ENCODE measurements at places on chromosomes 5 and 9. TPM values are rescaled to one million over a fixed set of nuclear protein-coding genes. Genes with fewer than 3 reads are reported as not detected.

The PHYHD1 gene
- total RNA-seq, result 0.63 TPM

DNA sequence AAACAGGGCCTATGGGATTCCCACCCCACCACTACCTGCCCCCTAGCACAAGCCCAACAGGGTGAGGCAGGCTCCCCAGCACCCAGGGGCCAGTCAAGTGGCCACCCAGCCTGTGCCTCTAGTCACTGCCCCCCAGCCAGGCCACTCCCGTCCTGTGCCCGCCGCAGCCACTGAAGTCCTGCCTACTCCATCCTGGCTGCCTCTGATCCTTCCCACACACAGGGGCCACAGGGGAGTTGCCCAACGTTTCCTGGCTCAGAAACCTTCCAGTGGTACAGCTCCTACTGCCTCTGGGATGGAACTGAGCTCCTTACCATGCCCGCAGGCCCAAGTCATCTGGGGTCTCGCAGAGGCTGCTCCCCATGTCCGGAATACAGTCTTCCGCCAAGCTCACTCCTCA, 70.2 kb upstream of the STXBP1 start:
- no peak overlapping the region for H3K4me3 ChIP-seq
- no peaks in the 10 kb centered on the region for H3K27me3 ChIP-seq
- no peak for DNase-seq

- no peaks in the 10 kb centered on the region for H3K4me1 ChIP-seq
- H3K27me3 ChIP-seq, result peaks cover 4% of the 10 kb centered on the region
- H3K4me3 ChIP-seq, result no peak overlapping the region
- DNase-seq, result no peak
- H3K36me3 ChIP-seq, result no peaks in the 10 kb centered on the region
Observed at GRCh38 chr9:34515959-34516358, 6.8 kb downstream of the ENHO start.

GRCh38 chr5:16953729-16954128, 17.6 kb upstream of the MYO10 start:
- H3K4me3 ChIP-seq, result no peak overlapping the region
- no peaks in the 10 kb centered on the region for H3K36me3 ChIP-seq
- no peaks in the 10 kb centered on the region for H3K4me1 ChIP-seq
- no peaks in the 10 kb centered on the region for H3K27me3 ChIP-seq
- no peak overlapping the region for H3K27ac ChIP-seq
- DNase-seq, result no peak

DNA sequence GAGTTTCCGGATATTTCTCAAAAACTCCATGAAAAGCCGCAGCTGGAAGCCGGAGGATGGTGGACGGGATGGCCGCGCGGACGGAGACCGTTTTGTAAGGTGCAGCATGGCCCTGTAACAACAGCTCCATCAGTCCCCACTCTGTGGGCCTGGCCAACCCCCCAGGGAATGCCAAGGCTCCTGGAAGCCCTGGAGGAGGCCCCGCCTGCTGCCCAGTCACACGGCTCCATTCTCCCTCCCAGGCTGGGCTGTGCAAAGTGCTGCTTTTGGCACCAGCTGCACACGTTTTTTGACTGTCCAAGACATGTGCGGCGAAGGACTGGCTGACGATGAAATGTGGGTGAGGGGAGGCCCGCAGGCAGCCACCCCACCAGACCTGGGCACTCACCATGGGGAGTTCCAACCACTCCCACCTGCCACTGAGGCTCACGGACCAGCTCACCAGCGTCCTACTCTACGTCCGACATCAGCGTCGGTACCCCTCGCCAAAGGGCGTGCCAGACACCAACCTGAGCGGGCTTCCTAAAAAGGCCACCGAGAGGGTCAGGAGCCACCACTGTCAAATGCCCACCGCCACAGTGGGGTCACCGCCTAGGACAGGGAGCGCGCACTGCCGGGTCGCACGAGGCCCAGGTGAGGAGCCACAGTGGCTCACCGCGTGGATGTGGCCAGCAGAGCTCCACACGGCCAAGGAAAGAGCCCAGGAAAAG, 27.3 kb downstream of the PNPLA7 start:
- no peak for DNase-seq
- H3K36me3 ChIP-seq, result no peaks in the 10 kb centered on the region
- H3K27me3 ChIP-seq, result peaks cover 8% of the 10 kb centered on the region
- no peak overlapping the region for H3K27ac ChIP-seq
- H3K4me1 ChIP-seq, result peaks cover 2% of the 10 kb centered on the region

DNA sequence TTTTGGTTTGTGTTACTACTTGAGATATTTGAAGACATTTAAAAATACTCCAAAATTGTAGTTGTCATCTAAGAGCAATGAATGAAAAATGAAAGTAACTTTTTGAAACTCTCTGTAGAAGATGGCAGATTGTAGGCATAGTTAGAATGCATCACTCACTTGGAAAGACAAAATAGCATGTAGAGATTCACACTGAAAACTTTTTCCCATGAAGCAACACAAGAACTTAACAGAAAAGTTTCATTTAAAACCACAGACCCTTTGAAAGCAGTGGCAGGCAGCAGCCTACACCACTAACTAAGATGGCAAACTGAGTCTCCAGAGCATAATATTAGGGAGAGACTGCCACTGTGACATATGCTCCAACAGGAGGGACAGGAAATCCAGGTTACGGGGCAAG, 18.9 kb upstream of the FAM174A start:
- DNase-seq, result no peak
- no peak overlapping the region for H3K27ac ChIP-seq
- H3K4me3 ChIP-seq, result no peak overlapping the region
- H3K36me3 ChIP-seq, result peaks cover 3% of the 10 kb centered on the region
- H3K4me1 ChIP-seq, result peaks cover 3% of the 10 kb centered on the region
- H3K27me3 ChIP-seq, result peaks cover 4% of the 10 kb centered on the region

The REEP2 gene
- total RNA-seq, result 1.7 TPM

DNA sequence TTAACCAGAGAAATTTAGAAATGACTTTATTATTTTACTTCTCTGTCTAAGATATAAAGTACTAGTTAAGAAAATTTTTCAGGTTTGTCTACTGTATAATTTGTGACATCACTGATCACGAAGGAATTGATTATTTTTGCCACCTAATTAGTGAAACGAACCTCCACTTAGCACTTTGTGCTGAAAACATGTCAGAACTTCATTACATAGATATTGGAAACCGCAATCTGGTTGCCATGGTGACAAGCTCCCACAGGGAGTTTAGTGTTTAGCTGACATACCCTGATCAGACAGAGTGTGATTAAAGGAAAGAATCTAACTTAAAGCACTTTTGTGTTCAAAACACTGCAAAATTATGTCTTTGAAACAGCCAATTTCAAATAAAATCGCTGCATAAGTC, 668.4 kb upstream of the CCNG1 start:
- no peaks in the 10 kb centered on the region for H3K27me3 ChIP-seq
- no peaks in the 10 kb centered on the region for H3K36me3 ChIP-seq
- no peaks in the 10 kb centered on the region for H3K4me1 ChIP-seq
- no peak overlapping the region for H3K4me3 ChIP-seq
- no peak overlapping the region for H3K27ac ChIP-seq

DNA sequence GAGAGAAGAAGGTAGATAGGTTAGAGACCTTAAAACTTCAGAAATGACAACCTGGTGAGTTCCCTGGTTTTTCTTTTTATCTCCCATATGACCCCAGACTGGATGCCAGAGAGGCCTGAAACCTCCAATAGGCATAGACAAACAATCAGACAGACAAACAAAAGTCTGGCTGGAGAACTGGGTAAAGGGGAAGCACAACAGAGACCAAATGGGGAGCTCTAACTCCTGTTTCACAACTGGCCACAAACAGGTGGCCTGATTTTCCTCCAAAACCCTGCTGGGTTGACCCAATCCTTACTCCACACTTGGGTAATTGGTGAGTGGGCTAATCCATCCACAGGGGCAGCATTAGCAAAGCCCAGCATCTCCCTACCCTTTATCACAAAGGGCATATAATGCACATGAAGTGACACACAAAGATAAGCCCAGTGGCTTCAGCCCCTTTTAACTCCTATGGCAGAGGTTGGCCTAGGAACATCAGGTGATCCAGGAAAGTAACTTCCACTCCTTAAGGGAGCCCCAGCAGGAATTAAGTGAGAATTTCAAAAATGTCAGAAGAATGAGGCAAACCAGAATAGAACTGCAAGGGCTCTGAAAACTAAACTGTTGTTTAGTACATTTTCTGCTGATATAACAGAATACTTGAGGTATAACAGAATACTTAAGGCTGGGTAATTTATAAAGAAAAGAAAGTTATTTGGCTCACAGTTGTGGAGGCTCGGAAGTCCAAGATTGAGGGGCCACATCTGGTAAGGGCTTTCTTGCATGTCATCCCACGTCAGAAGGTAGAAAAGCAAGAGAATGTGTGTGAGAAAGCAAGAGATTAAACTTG, 60.9 kb upstream of the ROR2 start:
- H3K36me3 ChIP-seq, result no peaks in the 10 kb centered on the region
- H3K27me3 ChIP-seq, result peaks cover 24% of the 10 kb centered on the region
- no peaks in the 10 kb centered on the region for H3K4me1 ChIP-seq
- no peak overlapping the region for H3K4me3 ChIP-seq
- no peak for DNase-seq

DNA sequence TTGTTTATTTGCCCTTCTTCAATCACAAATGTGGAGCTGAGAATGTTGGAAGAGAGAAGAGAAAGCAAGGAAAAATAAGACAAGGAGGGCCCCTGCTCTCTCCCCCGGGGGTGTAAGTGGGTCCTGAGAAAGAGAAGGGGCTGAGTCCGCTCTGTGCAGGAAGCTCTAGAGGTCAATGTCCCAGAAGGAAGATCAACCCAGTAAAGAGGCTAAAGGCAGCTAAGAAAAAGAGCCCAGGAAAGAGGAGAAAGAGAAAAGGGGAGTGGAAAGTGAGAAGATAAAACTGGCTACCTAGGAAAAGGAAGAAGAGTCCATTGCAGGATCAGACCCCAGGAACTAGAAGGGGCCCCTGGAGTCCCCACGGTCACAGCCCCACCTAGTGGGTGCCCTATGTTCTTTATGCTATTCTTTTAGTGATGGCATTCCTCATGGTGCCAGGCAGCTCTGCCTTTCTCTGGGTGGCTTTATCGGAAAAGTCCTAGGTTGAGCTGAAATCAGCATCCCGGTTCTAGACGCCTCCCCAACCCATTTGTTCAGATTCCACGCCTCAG, 583.4 kb downstream of the ACTL7B start:
- no peak overlapping the region for H3K4me3 ChIP-seq
- no peak for DNase-seq
- no peak overlapping the region for H3K27ac ChIP-seq
- no peaks in the 10 kb centered on the region for H3K36me3 ChIP-seq
- no peaks in the 10 kb centered on the region for H3K27me3 ChIP-seq
- H3K4me1 ChIP-seq, result no peaks in the 10 kb centered on the region

DNA sequence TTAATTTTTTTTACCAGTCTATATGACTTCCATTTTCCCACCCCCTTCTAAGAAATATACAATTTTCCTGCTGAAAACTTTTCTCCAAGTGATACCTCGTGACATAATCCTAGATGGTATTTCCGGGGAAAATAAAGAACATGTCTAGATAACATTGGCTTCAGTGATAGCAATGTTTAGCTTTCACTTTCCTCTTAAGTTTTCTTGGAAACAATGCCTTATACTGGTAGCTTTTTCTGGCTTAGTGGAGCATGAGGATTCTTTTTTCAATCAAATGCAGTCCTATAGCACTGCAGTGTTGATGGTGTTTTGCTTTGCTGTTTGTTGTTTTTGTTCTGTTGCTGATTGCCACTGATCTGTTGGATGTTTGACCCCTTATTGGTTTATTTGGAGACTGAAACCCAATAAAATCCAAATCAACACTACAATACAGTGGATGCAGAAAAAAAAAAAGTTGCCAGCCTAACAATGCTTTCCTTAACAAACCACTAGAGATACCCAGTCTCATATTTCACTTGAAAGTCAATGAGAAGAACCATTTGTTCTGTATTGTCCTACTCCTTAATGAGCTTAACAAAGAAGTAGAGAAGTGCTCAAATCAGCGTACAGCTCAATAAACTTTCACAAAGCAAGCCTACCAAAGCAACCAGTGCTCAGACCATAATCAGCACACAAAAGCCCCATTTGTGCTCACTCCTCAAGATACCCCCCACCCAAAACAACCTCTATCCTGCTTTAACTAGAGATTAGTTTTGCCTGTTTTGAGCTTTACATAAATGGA, 74.2 kb upstream of the GRAMD2B start:
- no peak for DNase-seq
- no peak overlapping the region for H3K27ac ChIP-seq
- peaks cover 2% of the 10 kb centered on the region for H3K4me1 ChIP-seq
- no peak overlapping the region for H3K4me3 ChIP-seq
- peaks cover 38% of the 10 kb centered on the region for H3K27me3 ChIP-seq

GRCh38 chr5:1354576-1354975, 9.7 kb upstream of the CLPTM1L start:
- DNase-seq, result no peak
- H3K36me3 ChIP-seq, result no peaks in the 10 kb centered on the region
- no peak overlapping the region for H3K27ac ChIP-seq
- H3K4me3 ChIP-seq, result no peak overlapping the region
- H3K4me1 ChIP-seq, result no peaks in the 10 kb centered on the region

DNA sequence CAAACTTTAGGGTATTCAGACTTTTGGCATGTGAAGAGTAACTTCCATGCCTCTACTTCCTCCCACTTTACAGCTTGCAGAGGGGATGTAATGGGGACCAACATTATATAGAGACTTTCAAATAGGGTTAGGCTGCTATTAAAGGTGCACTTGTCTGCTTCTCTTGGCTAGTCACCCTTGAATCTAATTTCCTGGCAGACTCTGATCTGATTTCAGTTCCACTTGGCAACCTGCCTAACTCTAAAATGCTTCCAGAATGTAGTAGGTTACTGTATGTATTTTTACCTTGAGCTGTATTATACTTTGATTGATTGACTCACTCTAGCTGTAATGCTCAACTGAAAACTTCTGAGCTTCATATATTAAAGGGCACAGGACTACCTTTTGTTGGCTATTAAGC, 693.4 kb downstream of the KCTD16 start:
- no peaks in the 10 kb centered on the region for H3K27me3 ChIP-seq

The SAXO1 gene
- total RNA-seq, result not detected

DNA sequence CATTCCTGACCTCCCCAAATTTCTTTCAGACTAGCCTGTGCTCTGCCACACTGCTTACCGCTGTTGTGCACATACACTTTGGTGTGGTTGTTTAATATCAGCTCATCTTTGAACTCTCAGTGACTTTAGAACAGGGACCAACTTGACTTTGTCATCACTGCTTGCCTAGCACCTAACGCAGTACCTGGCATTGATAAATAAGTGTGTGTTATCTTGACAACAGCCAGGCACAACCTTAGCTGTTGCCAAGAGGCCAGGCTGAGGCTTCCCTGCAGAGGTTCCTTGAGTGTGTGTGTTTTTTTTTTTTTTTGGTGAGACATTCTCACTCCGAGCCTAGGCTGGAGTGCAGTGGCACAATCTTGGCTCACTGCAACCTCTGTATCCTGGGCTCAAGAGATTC, 41.0 kb upstream of the SLC28A3 start:
- H3K4me1 ChIP-seq, result no peaks in the 10 kb centered on the region
- H3K4me3 ChIP-seq, result no peak overlapping the region
- no peak for DNase-seq
- H3K27ac ChIP-seq, result no peak overlapping the region
- H3K27me3 ChIP-seq, result peaks cover 13% of the 10 kb centered on the region
- H3K36me3 ChIP-seq, result no peaks in the 10 kb centered on the region

- no peak for DNase-seq
- no peak overlapping the region for H3K27ac ChIP-seq
- no peak overlapping the region for H3K4me3 ChIP-seq
- H3K4me1 ChIP-seq, result peaks cover 9% of the 10 kb centered on the region
Observed at GRCh38 chr5:151258201-151258611, 5.2 kb downstream of the GM2A start.

GRCh38 chr5:161420521-161420920, 126.0 kb downstream of the GABRB2 start:
- H3K27ac ChIP-seq, result no peak overlapping the region
- DNase-seq, result no peak

All from activated CD8-positive, alpha-beta memory T cell treated with anti-CD3 and anti-CD28 coated beads, Interleukin-2, amount 10 ng/mL, durations not matched to agents 7 days and 5 days (primary cell).